ENCODE measurements at places on chromosomes 1 and 21.

DNA sequence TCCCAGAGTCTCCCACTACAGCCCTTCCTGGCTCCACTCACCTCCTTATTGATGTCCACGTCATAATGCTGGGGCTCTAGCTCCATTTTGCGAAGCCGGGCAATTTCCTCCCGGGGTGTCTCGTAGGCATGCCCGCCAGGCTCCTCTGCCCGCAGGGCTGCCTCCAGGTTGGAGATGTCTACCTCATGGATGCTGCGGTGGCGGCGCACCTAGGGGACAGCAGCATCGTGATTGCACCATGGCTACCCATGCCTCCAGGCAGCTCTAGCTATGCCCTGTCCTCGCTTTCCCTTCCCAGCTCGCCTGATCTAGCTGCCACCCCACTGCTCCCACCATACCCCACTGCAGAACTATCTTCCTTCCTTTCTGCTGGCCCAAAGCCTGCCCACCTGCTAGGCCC, 15.1 kb upstream of the GOLT1A start:
- no peak for DNase-seq

GRCh38 chr1:160618327-160618726, 28.5 kb downstream of the SLAMF1 start:
- no peak for DNase-seq

DNA sequence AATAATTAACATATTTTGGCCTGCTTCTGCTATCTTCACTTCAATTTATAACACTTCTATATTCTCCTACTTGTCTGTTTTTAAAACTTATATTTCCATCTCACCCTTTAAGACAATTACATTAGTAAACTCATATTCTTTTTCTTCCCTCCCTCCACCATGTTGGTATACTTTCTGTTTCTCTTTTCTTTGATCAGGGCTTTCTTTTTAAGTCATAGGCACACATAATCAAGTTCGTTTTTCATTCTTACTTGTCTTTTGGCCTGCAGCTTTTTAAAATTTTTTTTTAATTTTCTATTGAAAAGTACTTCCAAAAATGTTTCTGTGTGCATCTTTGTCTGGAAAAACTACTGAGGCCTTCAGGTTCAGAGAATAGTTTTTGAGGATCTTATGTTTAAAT, 2.3 kb downstream of the PYHIN1 start:
- DNase-seq, result no peak

- no peak for DNase-seq
Observed at GRCh38 chr1:94550396-94550795, 8.8 kb upstream of the F3 start.

DNA sequence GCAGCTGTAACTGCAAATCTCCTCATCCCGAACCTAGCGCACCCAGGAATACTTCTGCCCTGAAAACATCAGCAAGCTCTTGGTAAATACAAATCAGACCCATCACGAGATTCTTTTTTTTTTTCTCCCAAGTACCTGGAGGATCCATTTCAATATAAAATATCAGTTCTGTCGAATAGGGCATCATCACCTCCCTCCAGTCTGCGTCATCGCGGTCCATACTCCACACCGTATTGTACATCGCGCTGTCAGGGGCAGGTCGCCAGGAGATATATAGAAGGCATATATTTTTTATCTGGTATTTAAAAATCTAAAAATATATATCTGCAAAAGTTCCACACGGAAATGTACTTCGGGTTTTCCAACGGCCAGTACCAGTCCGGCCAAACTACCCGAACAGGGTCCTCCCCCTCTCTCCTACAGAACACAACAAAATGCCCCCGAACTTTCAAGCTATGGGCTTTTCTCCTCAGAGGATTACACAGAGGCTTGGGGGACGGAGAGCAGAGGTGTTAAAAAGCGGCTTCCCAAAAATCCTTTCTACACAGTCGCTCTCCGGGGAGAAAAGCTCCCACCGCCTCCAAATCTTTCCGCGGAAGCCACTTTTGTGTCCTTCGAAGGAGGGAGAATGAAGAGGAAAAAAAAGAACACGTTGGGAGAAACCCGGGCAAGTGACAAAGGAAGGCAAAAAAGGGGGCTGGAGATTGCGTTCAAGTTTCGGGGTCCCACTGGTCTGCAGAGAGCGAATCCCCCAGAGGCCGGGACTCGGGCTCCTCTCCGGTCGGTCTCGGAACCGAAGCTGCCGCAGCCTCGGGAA, 509 bp downstream of the PIK3R3 start:
- peak; percentile 42 for DNase-seq

- DNase-seq, result no peak
Observed at GRCh38 chr1:9061252-9061960, 8.0 kb downstream of the SLC2A5 start.

Measured in stimulated activated naive CD8-positive, alpha-beta T cell treated with anti-CD3 and anti-CD28 coated beads, Interleukin-15, Interleukin-2, amounts not matched to agents 100 U/mL and 50 U/mL, for 24 hours (primary cell).